Esophagus (tissue), 2 donors: ENCODE measurements at places on chromosomes 2 and 18. TPM values are rescaled to one million over a fixed set of nuclear protein-coding genes. Genes with fewer than 3 reads are reported as not detected.

The CDH19 gene
- 0.79 TPM for polyA plus RNA-seq

The CRYGC gene
- polyA plus RNA-seq = not detected

The GMPPA gene
- polyA plus RNA-seq = 18.4 TPM

The FAM168B gene
- 27.3 TPM for polyA plus RNA-seq

The POTEI gene
- polyA plus RNA-seq = not detected

The C1QL2 gene
- polyA plus RNA-seq = not detected

The CDH2 gene
- 0.38 TPM for polyA plus RNA-seq

The SUMO1 gene
- polyA plus RNA-seq = 73.5 TPM

The LIPG gene
- 0.47 TPM for polyA plus RNA-seq

The GTF2A1L gene
- 1.6 TPM for polyA plus RNA-seq

The REV1 gene
- 20.3 TPM for polyA plus RNA-seq

The RBM44 gene
- 0.24 TPM for polyA plus RNA-seq
